ENCODE measurements at places on chromosomes 1 and 21.

GRCh38 chr1:77407738-77408375 is 126.0 kb downstream of the AK5 start:
- no peak for DNase-seq

- no peak for DNase-seq
These were observed 16.7 kb upstream of the TTLL10 start for GRCh38 chr1:1157033-1157365.

GRCh38 chr1:16078925-16079656 is 5.6 kb upstream of the FAM131C start:
- peak; percentile 78 for DNase-seq

DNA sequence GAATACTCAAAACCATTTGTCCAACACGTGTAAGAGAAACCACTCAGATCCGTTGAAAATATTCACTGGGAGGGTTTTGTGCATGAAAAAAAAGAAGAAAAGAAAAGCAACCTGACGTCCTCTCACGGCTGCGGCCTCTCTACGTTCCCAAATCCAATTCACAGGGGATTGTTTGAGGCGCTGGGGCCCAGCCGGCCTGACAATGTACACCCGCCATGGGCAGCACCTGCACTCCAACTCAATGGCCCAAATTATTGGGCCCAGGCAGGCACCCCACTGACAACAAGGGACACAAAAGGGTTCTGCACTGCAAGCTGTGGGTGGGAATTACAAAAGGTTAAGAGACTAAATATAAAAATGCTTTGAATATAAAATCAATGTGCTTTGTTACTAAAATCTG is 41.5 kb downstream of the MORN1 start:
- no peak for DNase-seq

DNA sequence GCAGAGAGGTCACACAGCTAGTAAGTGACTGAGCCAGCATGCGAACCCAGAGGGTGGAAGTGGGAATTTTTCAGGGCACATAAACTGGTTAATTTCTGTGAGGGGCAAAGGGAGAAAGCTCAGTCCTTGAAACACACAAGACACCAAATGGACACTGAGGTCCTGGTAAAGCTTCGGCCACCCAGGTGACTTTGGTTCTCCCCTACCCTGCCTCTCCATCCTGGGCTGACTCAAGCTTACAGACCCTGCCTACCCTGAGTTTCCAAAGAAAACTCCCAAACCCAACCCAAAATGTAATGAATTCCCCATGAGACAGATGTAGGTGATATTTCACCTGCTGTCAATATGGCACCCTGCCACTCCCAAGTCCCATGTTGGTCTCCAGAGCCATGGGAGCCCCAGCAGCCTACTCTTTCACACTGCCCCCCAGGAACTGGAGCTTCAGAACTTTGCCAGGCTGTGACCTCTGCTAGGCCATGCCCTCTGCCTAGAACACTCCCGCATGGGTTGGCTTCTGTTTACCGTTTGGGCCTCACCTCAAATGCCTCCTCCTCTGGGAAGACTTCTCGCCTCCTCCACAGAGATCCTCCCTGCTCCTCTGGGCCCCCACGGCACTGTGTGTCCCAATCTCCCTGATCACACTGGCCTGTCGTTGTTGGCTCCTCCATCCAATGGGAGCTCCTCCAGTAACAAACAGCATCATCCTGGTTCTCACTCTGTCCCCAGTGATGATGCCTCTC is 3.7 kb upstream of the LRP8 start:
- DNase-seq, result no peak

DNA sequence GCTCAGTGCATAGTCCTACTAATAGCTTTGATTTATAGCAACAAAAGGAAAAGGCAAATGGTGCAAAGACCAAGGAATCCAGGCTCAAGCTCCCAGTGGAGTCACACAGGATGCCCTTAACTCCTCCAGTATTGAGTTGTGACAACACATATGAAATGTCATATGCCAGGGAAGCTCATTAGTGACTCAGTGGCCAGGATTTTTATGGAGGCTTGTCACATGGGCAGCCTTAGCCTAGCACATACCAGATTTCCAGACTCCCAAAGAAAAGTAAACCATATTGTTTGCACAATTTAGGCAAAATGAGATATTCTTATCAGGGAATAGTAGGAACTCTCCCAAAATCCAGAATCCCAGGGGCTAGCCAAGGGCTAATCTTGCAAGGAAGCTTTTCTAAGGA is 129.2 kb downstream of the MAGI3 start:
- no peak for DNase-seq

DNA sequence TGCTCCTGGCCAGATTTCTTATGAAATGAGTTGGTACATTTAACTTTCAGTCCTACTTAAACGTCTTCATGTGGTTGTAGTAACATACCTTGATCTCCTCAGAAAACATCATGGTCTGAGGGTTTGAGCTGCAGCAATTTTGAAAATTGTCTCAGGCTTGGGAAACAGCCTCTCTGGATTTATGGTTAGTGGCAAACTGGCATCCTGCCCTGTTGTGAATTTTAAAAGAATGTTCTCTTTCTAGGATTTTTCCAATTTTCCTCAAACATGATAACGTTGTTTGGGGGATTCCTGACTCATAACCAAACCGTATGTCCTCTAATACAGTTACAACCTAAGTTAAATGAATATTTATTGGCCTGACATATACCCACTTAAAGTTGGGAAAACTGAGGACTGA is 624.4 kb downstream of the LMO4 start:
- DNase-seq, result no peak

DNA sequence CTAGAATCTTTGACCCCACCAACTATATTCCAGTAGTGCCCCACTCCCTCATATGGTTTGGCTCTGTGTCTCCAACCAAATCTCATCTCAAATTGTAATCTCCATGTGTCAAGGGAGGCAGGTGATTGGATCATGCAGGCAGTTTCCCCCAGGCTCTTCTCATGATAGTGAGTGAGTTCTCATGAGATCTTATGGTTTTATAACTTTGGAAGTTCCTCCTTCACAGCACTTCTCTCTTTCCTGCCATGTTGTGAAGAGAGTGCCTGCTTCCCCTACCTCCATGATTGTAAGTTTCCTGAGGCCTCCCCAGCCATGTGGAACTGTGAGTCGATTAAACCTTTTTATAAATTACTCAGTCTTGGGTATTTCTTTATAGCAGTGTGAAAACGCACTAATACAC is 7.7 kb upstream of the SAMD13 start:
- DNase-seq, result no peak

DNA sequence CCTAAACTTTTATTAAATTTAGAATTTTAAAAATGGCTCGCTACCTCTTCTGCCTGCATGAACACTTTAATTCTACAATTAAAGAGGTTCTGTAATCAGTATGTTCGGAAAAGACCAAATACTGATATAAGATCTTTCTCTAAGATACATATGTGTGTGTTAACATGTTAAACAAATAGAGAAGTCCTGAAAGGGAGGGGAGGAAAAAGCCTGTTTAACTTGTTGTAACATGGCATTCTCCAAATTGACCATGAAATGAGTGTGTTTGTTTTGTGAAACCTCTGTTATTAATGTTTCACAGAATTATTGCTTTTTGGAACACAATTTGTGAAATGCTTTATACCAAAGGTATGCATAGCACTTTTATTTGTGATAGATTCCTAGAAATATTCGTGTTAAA is 77.0 kb downstream of the MARK1 start:
- DNase-seq, result no peak
